ENCODE measurements at places on chromosomes 7 and 10.

DNA sequence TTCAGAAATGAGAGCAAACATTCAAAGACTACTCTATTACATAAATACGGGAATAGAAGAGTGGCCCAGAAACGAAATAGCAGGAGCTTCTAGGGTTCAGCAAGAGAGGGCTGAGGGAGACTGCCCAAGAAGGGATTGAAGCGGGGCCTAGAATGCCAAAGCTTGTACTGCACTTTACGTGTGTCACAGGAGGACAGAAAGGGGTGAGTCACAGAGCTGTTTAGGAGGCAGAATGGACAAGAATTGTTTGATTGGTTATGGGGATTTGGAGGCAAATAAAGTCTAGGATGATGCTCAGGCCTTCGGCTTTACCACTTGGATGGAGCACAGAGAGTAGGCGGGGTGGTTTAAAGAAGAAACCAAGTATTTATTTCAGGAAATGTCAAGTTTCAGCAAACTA lies 11.3 kb upstream of the FXYD4 start:
- DNase-seq: no peak

DNA sequence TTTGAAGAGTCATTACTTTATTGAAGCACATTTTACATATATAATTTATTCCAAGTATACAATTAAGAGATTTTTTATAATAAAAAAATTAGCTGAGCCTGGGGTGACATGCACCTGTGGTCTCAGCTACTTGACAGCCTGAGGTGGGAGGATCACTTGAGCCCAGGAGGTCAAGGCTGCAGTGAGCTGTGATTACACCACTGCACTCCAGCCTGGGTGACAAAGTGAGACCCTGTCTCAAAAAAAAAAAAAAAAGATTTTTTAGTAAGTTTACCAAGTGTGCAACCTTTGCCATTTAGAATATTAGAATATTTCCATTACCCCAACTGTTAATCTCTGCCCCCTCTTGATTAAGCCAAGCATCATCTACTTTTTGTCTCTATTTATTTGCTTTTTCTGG lies 196.0 kb downstream of the CCSER2 start:
- no peak for DNase-seq

GRCh38 chr7:118153551-118154177 lies 30.3 kb upstream of the LSM8 start:
- no peak for DNase-seq

DNA sequence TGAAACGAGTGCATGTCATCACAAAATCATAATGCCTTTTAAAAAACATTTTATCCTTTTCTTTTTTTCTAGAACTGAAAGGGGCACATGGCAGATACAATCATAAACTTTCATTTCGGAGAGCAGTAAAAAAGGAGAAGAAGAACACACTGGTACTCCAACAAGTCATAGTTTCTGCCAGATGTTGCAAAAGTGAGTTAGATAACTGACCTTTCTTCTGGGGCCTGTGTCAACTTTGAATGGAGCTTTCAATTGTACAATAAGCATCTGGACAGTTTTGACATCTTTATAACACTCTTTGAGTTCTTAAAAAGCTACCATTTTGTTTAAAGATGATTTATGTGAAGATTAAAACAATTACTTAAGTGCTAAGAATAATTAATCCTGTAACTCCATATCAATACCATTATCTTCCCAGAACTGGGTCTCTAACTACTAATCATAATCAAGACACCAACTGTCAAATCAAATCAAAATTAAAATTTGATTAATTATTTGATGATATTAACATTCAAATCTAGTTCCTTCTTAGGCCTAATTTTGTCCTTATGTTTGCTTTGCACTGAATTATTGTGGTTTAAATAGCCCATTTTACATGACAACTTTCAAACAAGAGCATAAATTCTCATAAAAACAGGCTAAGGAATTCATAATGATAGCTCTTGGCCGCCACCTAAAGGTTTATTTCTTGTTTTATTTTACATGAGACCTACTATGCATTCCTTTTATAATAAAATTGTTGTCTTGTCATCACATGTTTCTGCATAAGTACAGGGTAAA lies 19.5 kb upstream of the ITGB8 start:
- DNase-seq: no peak

- DNase-seq: no peak
Measured at GRCh38 chr10:108597031-108597430, 1326.3 kb downstream of the XPNPEP1 start.

- DNase-seq: no peak
Measured at GRCh38 chr10:47243791-47244190, 56.2 kb upstream of the GDF10 start.

GRCh38 chr7:29354340-29354739 lies 159.8 kb downstream of the CHN2 start:
- DNase-seq: no peak

DNA sequence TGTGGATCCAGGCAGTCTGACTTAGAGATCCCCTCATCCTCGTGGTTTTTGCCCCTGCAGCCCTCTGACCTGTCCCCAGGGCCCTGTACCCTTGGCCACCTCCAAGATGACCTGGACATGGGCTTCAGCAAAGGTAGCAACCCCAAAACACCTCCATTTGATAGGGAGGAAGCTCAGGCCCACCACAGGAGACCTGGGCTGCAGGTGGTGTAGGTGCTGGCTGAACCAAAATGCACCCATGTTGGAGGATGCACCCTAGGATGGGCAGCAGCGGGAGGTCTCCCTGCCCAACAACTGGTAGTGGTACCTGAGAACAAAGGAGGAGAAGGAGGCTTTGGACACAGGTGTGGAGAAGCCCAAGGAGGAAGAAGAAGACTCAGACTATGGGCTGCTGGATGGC lies 188.7 kb downstream of the ZNF716 start:
- no peak for DNase-seq

DNA sequence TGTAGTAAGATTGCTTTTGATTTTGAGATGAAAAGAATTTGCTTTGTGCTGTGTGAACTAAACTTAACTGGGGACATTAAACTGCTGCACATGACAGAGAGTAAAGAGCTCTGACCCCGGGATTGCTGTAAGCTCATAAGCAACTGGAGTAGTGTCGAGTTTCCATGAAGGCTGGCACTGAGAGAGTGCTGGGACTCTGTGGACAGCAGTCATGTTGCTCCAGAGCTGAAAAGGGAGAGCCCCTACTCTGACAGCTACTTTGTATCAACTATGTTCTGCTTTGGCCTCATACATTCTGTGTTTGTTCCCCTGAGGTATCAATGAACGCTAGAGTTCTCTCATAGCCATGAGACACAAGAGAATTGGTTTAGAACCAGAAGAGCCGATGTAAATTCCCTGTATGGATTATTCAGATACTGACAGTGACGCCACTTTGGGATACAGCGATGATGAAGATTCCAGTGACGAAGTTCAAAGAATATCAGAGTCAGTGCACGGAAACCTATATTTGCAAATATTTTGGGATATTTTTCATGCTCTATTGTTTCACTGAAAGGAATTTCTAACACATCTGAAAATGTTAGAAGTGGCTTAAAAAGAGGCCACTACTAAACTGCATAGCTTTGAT lies 185.9 kb upstream of the DKK1 start:
- no peak for DNase-seq
